Pulmonary artery endothelial cell (primary cell): ENCODE measurements at places on chromosomes 16 and 17. TPM values are rescaled to one million over a fixed set of nuclear protein-coding genes. Genes with fewer than 3 reads are reported as not detected.

The CES1 gene
- total RNA-seq, result 0.13 TPM in 1 of 2 replicates, not detected in the other

The TIMP2 gene
- total RNA-seq, result 34.1 and 39.5 TPM in 2 replicates

The GPRC5C gene
- not detected in 2 replicates for total RNA-seq

The ANKRD40CL gene
- total RNA-seq, result not detected in 2 replicates

The COPRS gene
- total RNA-seq, result 62.1 and 71.4 TPM in 2 replicates

The PRAC2 gene
- total RNA-seq, result not detected in 2 replicates

The TUBB3 gene
- 156 and 237 TPM in 2 replicates for total RNA-seq

The OTOP2 gene
- total RNA-seq, result not detected in 2 replicates

The BIRC5 gene
- total RNA-seq, result 61.7 and 109 TPM in 2 replicates

The CDH5 gene
- 512 and 580 TPM in 2 replicates for total RNA-seq

The ADAMTS18 gene
- 5.5 and 51.9 TPM in 2 replicates for total RNA-seq

The SOX9 gene
- not detected in 2 replicates for total RNA-seq

The NRN1L gene
- not detected in 2 replicates for total RNA-seq

The TLCD2 gene
- total RNA-seq, result 1.7 and 1.9 TPM in 2 replicates

The C16orf74 gene
- total RNA-seq, result 32.4 and 40.8 TPM in 2 replicates

The PHOSPHO1 gene
- 0.07 and 0.18 TPM in 2 replicates for total RNA-seq

The OTOP3 gene
- not detected in 2 replicates for total RNA-seq

The CHP2 gene
- total RNA-seq, result not detected in 2 replicates

The PROCA1 gene
- total RNA-seq, result 0.66 and 2.3 TPM in 2 replicates

The MYH8 gene
- total RNA-seq, result not detected in 2 replicates

The KRT17 gene
- 3.1 and 3.8 TPM in 2 replicates for total RNA-seq

The TBC1D3I gene
- total RNA-seq, result 0.14 TPM in 1 of 2 replicates, not detected in the other
